ENCODE measurements at places on chromosomes 1 and 21.
A peak's percentile ranks its signal among the peaks of the same experiment; 100 is the strongest.

GRCh38 chr1:165631342-165632151 is 513 bp downstream of the MGST3 start:
- peak; percentile 60 for DNase-seq

GRCh38 chr1:41811051-41811795 is 107.5 kb downstream of the HIVEP3 start:
- DNase-seq = no peak

GRCh38 chr1:185074307-185074706 is 28.9 kb downstream of the RNF2 start:
- DNase-seq = no peak

GRCh38 chr1:226659641-226660040 is 79.4 kb downstream of the ITPKB start:
- DNase-seq = no peak

GRCh38 chr21:43211072-43211759 is 42.4 kb downstream of the CRYAA start:
- DNase-seq = peak; percentile 77

- no peak for DNase-seq
Observed at GRCh38 chr1:169371404-169371803, 3.4 kb downstream of the BLZF1 start.

DNA sequence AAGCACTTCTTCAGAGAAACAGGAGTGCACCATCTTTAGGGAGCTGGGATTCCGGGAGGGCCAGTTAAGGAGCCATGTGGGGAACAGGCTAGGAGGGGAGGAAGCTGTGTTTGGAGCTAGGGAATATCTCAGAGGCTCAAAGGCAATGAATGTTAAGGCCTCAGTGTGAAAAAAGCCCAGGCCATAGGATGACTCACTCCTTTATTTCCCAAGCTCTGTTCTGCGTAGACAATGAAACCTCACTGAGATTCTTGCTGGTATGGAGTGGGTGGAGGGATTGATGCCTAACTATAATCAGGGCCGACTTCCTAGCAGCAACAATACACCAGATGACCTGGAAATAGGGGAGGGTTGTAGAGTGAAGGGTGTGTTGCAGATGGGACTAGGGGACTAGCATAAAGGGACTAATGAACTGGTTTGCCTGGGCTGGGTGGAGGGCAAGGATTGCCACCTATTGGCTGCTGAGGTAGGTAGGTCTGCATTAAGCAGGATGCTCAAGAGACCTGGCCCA is 2.1 kb downstream of the GNAT2 start:
- DNase-seq = no peak

- no peak for DNase-seq
Observed at GRCh38 chr1:195745189-195746010, 862.8 kb downstream of the KCNT2 start.

GRCh38 chr1:18684303-18684702 is 53.7 kb downstream of the PAX7 start:
- DNase-seq = no peak

- no peak for DNase-seq
Observed at GRCh38 chr1:112308716-112309115, 87.3 kb upstream of the CTTNBP2NL start.

GRCh38 chr1:45410850-45411509 is 70.7 kb upstream of the MUTYH start:
- DNase-seq = no peak

- DNase-seq = peak; percentile 91
Observed at GRCh38 chr1:30718636-30719405, 4.6 kb downstream of the MATN1 start.

- no peak for DNase-seq
Observed at GRCh38 chr1:105894006-105894405, 1162.5 kb upstream of the PRMT6 start.

DNA sequence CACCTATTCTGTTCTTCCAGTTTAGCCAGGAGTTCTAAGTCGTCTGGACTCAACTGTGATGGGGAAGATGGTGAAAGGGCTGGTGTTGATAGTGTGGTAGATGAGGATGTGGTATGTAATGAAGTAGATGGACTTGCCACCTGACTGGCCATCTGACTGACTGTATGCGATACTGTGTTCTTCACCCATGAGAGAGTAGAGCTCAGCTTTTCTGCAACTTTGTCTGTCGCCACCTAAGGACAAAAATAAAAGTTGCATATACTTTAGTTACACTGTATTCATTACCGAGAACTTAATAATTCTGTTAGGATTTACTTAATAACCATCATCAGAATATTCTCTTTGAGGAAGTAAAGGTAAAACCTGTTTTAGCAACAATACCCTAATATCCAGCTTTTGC is 48.5 kb downstream of the EVI5 start:
- no peak for DNase-seq

- peak; percentile 59 for DNase-seq
Observed at GRCh38 chr1:180933141-180933540, 20.4 kb downstream of the KIAA1614 start.

GRCh38 chr1:206739411-206740076 is 31.0 kb upstream of the IL19 start:
- no peak for DNase-seq

GRCh38 chr1:45403298-45403697 is 63.1 kb upstream of the MUTYH start:
- no peak for DNase-seq

DNA sequence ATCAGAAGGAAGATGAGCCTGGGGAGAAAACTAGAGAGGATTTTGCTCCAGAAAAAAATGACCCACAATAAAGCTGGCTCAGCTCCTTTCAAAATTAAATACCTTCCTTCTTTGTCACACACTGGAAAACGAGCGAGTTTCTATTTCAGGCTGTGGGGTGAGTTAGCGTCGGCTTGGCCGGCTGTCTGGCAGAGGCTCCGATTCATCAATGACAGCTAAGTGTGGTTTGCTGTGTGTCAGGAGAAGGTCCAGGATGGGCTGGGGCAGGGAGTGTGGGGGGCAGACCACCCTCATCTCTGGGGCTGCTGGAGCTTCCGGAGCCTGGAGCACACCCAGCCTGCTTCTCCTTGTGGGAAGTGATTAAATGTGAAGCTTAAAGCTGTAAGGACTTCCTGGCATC is 120.2 kb downstream of the ETS2 start:
- no peak for DNase-seq

- no peak for DNase-seq
Observed at GRCh38 chr21:27024971-27025370, 58.1 kb upstream of the ADAMTS5 start.

Data from liver (tissue), 10 donors.